ENCODE measurements at places on chromosomes 11 and 22.

GRCh38 chr22:48085901-48086645 is 1323.6 kb downstream of the TBC1D22A start:
- no peak for DNase-seq

DNA sequence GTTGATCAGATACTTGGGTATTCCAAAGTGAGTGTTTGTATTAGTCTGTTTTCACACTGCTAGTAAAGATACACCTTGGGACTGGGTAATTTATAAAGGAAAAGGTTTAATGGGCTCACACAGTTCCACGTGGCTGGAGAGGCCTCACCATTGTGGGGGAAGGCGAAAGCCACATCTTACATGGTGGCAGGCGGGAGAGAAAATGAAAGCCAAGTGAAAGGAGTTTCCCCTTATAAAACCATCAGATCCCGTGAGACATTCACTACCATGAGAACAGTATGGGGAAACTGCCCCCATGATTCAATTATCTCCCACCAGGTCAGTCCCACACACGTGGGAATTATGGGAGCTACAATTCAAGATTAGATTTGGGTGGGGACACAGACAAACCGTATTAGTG is 7.0 kb downstream of the TIMM10B start:
- DNase-seq = no peak

DNA sequence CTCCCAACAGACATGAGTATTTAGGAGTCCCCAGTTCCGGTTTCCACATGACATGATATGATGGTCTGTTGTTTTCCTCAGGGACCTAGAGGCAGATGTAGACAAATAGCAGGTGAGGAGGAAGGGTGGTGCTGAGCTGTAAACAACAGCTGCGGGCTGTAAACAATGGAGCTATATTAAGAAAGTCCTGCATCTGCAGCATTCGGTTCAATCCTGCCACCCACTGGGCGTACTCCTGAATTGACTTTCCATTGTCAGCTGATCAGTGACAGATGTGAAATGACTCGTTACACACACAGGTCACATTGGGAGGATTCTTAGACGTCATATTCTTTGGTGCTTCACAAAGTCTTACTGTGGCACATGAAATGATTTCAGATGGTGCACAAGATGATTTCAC is 26.8 kb upstream of the RAG1 start:
- peak; percentile 13 for DNase-seq

DNA sequence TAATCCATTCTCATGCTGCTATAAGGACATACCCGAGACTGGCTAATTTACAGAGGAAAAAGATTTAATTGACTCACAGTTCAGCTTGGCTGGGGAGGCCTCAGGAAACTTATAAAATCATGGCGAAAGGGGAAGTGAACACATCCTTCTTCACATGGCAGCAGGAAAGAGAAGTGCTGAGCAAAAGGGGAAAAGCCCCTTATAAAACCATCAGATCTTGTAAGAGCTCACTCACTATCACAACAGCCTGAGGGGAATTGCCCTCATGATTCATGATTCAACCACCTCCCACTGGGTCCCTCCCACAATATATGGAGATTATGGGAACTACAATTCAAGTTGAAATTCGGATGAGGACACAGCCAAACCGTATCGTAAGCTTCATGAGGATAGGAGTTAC is 3.8 kb upstream of the CYB5R2 start:
- DNase-seq = no peak

DNA sequence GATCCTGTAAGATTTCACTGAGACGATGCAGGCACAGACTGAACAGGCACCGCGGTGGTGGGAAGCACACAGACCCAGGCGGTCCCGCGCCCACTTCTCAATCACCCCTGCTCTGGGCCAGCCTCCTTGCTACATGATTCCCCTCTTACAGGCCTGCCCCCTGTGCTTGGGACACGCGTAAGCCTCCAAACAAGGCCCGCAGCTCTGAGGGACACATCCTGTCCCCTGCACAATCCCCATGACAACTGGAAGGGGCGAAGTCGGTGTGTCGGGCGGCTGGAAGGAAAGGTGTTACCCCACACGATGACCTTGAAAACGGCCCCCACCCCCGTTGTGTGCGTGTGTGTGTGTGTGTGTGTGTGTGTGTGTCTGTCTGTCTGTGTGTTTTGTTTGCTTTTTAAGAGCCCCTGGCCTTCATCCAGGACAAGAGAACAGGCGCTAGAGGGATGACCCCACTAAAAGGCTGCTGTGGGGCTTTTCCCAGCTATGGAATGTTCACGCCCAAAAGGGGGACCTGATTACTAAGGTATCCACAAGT is 13.1 kb downstream of the CELSR1 start:
- DNase-seq = no peak

DNA sequence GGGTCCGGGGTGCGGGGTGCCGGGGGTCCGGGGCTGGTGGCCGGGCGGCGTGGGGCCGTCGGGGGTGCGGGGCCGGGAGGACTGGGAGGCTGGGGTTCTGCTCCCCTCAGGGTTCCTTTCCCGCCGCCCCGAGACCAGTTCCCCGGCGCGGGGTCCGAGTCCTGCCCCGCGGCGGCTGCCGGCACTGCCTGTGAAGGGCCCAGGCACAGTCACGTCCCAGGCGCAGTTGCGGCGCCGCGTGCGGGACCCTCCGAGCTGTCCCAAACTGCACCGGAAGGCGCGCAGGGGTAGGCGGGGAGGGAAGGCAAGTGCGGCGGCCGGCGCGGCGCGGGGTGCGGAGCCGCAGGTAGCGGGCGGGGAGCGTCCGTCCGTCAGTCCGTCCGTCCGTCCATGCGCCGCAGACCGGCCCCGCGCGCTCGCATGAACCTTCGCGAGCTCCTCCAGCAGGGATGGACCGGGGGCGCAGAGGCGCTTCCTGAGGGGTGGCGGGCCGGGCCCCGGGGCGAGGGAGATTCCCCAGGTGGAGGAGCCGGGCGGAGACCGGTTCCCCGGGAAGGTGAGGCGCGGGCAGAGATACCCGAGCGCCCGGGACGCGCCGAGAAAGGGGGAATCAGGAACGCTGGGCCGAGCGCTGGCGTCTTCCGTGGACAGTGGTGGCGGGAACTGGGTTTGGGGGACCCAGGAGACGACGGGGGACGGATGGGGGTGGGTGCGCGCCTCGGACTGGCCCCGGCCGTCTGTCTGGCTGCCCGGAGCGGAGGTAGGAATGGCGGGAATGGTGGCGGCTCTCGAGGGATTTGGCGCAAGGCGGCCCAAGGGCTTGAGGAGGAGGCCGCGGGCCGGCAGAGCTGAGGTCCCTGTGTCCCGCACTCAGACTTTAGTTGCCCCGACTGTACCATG is 3.1 kb upstream of the ADORA2A start:
- DNase-seq = peak; percentile 64

DNA sequence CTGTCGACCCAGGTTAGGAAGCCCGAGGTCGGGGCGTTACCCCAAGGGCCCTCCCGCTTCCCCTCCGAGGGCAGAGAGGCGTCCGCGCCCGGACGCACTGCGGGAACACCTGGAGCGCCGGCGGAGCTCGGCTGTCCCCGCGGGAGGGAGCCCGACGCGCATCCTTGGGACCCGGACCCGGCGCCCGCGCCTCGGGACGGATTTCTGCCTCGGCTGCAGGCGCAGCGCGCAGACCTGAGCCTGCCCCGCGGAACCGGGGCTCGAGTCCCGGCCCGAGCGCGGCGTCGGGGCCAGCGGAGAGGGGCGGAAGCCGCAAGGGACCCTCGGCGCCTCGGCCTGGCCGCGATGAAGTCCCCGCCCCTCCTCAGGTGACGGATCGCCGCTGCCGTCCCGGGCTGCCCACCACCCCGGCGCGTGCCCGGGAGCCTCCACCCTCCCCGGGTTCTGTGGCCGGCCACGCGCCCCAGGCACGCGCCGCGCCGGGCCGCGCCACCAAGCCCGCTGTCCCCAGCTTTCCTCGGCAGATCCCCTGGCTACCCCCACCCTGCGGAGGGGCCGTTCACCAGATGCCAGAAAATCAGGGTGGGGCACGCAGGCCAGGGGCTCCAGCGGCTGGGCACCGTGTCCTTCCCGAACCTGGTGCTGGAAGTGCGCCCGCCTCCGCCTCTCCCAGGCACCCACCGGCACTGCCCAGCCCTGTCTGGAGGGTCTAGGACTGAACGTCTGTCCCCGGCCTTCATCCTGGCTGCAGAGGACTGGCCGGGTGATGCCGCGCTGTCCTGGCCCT is 410 bp downstream of the GLB1L3 start:
- no peak for DNase-seq

DNA sequence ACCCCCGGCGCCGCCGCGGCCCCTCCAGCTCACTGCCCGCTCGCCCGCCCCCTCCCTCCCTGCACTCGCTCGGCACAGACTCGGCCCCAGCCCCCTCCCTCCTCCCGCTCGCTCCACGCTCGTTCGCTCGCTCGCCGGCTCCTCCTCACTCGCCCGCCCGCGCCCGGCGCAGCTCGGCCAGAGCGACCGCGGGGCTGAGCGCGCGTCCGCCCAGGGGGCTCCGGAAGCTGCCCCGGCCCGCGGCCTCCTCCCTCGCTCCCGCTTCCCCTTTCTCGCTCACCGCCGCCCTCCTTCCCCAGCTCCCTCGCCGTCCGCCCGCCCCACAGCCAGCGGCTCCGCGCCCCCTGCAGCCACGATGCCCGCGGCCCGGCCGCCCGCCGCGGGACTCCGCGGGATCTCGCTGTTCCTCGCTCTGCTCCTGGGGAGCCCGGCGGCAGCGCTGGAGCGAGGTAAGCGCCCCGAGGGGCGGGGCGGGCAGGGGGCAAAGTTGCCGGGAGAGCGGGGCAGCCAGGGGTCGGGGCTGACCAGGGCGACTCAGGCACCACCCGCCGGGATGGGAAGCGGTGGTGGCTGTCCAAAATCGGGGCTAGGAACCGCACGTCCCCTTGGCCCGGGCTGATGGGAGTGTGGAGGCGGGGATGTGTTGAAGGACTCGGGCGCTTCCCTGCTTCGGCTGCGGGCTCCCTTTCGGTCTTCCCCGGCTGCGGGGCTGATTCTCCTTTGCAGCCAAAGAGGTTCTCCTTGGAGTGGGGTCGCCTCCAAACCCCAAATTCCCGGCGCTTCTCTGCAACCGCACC is at the start of gene SEZ6L:
TSS of gene SEZ6L (plus strand) at position 148 of the 797 bp plus-strand sequence. CDS start at position 356, 208 bp downstream.
- DNase-seq = no peak

DNA sequence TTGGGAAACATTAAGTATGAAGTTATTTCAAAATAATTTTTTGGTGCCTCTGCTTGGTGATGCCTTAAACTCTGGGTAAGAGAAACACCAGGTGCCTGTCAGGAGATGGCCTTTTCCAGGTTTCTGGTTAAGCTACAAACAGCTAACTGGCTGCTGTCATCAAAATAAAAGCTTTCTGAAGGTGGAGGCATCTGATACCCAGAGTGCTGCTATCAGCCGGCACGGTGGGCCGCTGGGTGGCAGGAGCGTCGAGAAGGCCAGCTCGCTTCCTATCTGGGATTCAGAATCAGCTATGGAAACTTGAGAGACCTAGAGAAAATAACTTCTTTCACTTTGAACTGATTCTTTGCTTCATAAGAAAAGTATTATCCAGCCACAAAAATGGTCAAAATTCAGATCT is 80.8 kb upstream of the PITPNB start:
- no peak for DNase-seq

DNA sequence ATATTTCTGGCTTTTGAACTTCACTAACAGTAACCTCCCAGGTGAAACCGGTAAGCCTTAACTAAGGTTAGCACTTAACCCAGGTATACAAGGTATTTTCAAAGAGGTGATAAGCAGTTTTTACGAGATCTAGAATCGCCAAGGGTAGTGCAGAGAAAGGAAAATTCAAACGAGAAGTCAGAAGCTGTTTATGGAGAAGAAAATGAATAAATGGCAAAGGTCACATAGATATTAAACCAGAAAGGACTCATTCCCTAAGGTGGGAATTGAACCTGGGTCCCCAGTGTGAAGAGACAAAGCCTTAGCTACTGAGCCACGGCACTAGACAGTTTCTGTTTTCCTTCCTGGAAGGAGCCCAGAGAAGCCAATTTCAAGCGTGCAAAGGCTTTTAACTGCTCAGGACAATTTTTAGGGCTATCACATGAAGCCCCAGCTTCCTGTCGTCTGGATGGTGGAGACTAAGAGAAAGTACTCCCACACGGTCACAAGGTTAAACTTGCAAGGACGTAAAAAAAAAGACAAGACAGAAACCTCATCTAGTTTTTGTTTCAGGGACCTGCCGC is 5.7 kb upstream of the C1QTNF6 start:
- DNase-seq = peak; percentile 63

- no peak for DNase-seq
Measured at GRCh38 chr22:29308791-29309262, 2.4 kb downstream of the GAS2L1 start.

DNA sequence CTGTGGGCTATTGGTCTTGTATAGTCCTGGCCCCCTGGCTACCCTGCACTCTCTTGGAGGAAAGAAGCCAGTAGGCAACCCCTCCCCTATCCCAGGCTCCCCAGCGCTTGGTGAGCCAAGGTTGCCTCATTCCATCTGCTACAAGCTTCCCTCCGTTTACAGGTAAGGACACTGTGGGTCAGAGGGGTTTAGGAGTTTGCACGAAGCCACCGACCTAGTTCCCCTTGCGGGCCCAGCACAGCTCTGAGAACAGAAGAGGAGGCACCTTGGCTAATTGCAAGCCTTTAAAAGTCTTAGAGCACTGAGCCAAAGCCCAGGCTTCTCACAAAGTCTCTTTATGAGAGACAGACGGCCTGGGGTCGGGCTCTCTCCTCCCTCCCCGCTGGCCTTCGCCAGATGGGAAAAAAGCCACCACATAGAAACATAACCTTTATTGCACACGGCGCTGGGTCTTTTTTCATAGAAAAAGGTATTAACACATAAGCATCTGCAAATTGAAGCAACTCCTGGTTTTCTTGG is 99.8 kb downstream of the CEP164 start:
- no peak for DNase-seq

DNA sequence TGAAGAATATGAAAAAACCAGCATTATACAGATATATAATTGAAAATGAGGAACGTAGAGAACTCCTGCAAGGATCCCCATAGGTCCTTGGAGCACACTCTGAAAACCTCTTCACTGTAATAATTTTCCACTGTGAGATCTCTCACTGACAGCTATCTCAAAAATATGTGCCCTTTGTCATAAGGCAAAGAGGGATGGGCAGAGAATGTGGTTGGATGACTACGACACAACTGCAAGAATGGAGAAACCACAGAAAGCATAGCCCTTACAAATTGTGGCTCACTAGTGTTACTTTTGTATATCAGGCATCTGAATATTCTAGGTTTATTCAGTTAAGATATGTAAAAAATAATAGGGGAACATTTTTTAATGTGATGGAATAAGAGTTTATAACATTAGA is 7.9 kb upstream of the CTSC start:
- no peak for DNase-seq

DNA sequence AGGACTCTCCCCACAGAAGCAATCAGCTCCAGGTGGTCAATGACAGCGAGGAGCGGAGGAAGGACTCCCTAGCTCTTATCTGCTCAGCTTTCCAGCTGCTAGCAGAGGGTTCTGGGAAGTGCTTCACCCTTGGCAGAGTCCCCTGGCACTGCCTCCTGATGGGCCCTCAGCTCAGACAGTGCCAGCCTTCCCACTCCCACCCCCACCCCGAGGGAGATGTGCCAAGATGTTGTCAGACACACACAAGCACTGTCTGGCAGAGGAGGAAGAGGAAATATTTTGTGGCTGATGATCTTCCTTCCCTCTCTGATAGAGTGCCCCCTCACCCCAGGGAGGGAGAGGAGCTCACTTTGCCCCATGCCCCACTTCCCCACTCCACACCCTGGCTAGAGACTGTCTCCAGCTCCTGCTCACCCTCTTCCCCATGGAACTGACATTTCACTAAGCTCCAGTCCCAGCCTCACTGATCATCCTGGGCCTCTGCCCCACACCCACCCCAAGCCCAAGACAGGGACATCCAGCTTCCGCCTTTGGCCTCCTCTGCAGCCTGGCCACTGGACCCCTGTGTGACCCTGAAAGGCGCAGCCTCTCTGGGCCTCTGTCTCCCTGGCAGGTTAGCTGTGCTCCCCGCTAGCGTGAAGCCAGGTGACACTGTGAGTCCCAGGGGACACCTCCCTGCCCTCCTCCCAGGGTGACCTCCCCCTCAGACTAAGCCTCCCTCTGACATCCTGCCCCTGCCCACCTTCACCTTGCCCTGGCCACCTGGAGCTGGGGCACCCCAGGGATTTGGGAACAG is 44.5 kb downstream of the SLCO2B1 start:
- no peak for DNase-seq

All from stimulated activated CD4-positive, alpha-beta T cell treated with anti-CD3 and anti-CD28 coated beads, Interleukin-2, amount 100 ng/mL, for 24 hours (primary cell).